Esophagus mucosa (tissue), 1 donor: ENCODE measurements at places on chromosomes 6 and 20. TPM values are rescaled to one million over a fixed set of nuclear protein-coding genes. Genes with fewer than 3 reads are reported as not detected.

DNA sequence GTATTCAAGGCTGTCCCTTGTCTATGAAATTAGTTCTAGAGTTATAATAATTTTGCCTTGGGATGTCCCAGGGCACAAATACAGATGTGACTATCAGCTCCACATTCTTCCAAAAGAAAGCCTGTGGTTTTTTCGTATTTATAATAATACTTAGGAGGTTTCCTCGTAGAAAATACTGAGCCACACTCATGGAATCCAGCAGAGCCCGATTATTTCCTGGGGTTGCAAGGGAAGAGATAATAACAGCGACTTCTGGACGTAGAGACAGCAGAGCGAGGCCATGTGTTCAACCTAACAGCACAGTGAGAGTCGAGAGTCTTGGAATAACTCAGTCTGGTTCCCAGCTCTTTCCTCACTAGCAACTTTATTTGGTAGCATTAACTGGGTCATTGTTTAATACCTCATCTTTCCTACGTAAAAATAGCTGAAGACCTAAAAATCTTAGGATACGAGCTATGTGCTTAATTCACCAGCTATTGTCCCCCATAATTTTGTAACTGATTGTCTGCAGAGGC is 21.2 kb downstream of the CD83 start:
- ATAC-seq, result no peak

WASF1 gene
- total RNA-seq, result 6.0 TPM

OR2J3 gene
- not detected for total RNA-seq

DNA sequence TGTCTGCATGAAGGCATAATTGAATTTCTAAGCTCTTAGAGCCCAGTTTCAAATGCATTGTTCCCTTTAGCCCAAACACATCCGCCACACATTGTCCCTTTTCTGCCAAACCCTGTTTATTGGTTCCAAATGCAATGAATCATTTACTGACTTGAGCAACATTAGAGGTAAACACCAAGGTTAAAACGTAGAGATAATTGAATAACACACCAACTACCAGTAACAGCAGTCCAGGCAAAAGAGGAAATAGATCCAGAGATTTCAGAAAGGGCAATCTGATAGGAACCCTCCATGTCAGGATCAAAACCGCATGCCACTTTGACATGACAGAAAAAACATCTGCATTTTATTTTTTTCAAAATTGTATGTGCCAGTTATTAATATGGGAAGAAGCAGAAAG is 114.8 kb downstream of the PKHD1 start:
- ATAC-seq, result no peak

FBXO30 gene
- 3.8 TPM for total RNA-seq

DNA sequence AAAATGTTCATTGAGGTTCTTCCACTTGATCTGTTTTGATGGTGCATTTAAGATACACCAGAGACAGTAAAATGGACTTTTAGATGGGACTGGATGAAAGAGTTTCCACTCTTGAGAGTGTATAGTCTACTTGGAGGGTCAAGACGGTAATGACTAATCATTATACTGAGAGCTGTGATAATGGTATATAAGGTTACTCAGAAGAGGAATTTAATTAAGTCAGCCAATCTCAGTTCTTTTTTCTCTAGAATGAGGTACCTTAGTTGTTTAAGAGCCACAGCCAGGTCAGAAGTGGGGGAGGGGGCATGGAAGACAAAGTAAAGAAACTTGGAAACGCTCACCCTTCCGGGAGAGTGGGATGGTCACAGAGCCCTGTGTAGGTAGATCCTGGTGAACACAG is 123.9 kb downstream of the MAP3K4 start:
- ATAC-seq, result no peak

STX11 gene
- 5.5 TPM for total RNA-seq

HDGFL1 gene
- total RNA-seq, result not detected

- no peak for ATAC-seq
These were observed 43.8 kb downstream of the ARFGEF2 start for GRCh38 chr20:48965189-48965910.

SUN5 gene
- not detected for total RNA-seq

DNA sequence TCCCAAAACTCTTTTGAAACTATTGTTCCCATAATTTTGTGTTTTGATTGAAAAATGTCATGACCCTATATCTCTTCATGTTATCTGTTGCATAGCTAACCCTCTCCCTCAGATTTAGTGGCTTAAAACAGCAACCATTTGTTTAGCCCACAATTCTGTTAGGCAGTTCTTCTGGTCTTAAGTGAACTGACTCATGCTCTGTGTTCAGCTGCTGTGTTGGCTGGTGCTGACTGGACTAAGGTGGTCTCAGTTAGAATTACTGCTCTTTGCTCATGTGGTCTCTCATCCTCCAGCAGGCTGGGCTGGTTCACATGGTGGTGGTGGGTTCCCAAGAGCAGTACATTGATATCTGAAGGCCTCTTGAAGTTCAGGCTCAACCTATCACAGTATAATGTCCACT is 80.8 kb downstream of the KHDC1L start:
- ATAC-seq, result no peak

DNA sequence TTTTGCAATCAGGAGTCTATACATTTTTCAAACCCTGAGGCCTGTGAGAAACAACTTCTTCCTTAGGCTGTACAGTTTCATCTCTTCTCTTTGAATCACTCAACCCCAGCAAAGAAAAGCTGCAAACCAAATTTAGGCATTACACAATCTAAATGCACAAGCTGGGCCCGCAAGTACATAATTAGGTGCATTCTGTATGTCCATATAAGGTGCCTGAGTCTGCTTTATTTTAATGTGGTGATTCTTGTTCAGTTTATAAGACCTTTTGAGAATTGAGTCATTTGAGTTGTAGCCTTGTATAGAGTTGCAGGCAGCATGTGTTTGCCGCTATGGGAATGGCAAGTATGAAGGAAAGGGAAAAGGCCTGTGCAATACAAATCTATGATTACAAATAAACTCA is 709.6 kb upstream of the MARCKS start:
- no peak for ATAC-seq

GRCh38 chr20:61886721-61887595 is 178.7 kb downstream of the TAF4 start:
- peak; percentile 36 for ATAC-seq

DNA sequence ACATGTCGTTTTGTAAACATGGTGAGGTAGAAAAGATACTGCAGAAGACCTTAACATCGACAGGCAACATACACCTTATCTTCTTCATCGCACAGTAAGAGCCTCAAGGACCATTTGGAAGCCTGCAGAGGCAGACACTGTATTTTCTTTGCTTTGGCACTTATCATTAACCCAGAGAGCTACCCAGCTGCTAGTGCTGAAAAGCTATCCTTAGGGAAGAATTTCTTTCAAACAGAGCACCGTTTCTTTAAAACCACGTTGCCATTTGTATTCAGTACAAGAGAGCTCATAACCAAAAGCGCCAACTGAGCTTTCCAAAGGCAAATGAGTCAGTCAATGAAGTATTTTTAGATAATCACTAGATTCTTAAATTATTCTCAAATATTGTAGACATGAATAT is 306.6 kb downstream of the EPM2A start:
- ATAC-seq, result no peak

- ATAC-seq, result no peak
These were observed 62.6 kb downstream of the FRK start for GRCh38 chr6:115997990-115998585.

DNA sequence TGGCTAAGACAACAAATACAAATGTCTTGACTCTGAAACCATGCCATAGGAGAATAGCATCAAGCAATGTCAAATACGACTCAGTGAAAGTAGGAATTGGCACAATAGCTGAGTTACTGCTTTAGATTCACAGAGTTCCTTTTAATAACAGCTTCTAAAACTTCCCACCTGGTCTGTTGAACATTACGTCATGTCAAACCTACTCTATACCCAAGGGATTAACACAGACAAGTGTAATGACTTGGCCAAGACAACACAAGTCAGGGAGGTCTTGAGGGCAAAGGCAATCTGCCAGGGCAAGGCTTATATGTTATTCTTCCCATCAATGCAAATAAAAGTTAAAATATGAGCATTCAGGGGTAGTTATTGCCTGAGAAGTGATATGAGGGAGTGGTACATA is 265.1 kb upstream of the PRDM1 start:
- ATAC-seq, result no peak

RSPO4 gene
- not detected for total RNA-seq

GRCh38 chr6:37495244-37495934 is 4.3 kb downstream of the CCDC167 start:
- ATAC-seq, result no peak

ATP6V1G2 gene
- total RNA-seq, result not detected

TBX18 gene
- total RNA-seq, result 1.6 TPM

DNA sequence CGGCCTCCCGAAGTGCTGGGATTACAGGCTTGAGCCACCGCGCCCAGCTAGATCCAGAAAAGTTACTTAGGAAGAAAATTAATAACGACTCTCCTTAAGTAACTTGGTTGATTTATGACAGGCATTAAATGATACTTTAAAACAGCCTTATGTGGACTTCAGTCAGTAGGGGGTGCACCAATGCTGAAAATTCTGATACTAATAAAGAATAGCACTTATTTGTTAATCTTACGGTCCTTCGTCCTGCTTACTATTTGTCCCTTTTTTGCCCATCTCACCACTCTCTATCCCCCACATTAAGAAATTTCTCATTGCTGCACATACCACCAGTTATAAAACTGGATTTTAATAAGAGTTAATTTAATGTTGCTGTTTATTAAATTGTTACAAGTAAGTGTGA is 12.7 kb upstream of the PRELID3B start:
- no peak for ATAC-seq

- ATAC-seq, result no peak
These were observed 958 bp downstream of the SERPINB1 start for GRCh38 chr6:2840749-2841061.

DNA sequence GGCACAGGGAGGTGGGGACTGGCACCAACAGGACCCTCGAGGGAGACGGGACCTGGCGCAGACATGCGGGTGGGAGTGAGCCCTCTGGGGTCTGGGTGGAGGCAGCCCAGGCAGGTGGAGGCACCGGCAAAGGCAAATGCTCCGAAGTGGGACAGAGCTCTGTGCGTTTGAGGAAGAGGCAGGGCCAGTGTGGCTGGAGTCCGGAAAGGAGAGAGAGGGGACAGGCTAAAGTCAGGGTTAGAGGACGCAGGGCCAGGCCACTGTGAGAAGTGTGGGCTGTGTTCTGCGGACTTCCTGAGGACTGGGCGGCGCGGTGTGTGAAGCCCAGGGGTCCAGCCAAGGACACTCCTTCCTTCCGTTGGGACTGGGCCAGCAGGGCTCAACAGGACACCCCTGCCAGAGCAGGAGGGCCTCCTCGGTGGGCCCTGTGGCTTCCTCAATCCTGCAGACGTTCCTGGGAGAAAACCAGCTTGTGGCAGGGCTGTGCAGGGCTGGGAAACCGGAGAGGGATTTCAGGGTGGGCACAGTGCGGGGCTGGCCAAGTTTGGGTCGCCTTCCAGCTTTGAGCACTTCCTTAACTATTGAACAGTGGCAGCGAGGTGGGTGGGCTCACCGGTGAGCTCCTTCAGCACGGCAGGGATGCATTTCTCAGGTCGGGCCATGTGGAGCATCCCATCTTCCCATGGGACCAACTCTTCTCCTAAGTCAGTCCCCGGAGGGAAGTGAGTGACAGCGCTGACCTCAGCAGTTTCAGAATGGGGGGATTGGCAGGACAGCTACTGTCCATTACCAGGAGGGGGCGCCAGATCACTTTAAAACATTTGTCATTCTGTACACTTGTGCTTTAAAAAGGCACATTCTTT is 22.5 kb downstream of the MOCS3 start:
- peak; percentile 10 for ATAC-seq

- ATAC-seq, result peak; percentile 87
These were observed 45.9 kb downstream of the RIPOR3 start for GRCh38 chr20:50645253-50646068.

KCNB1 gene
- 0.52 TPM for total RNA-seq

- peak; percentile 90 for ATAC-seq
These were observed at the start of gene BTN3A1 for GRCh38 chr6:26401987-26402658. Gene BTN3A1, plus strand, starts transcription at chr6:26402275. Its CDS starts 3,289 bp downstream, at chr6:26405564.

- ATAC-seq, result peak; percentile 38
These were observed 190.4 kb downstream of the OGFRL1 start for GRCh38 chr6:71478834-71479541.

DNA sequence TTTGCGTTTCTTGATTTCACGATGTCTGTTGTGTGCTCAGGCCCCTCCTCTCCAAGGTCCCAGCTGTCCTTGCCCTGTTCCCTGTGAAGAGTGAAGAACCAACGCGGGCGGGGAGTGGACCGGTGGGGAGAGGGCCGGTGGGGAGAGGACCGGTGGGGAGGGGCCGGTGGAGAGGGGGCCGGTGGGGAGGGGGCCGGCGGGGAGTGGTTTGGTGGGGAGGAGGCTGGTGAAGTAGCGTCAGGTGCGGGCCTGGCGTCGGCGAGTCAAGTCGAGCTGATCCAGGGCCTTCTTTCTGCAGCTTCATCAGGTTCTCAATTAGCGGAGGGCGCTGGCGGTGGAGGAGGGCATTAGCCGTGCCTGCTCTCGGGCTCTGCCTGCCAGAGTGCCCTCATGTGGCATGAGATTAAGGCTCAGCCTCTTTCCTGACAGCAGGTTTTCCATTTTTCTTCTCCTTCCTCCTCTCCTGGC is 21.2 kb upstream of the BHLHE23 start:
- no peak for ATAC-seq

SLC17A1 gene
- not detected for total RNA-seq

C4B gene
- 5.3 TPM for total RNA-seq

DNA sequence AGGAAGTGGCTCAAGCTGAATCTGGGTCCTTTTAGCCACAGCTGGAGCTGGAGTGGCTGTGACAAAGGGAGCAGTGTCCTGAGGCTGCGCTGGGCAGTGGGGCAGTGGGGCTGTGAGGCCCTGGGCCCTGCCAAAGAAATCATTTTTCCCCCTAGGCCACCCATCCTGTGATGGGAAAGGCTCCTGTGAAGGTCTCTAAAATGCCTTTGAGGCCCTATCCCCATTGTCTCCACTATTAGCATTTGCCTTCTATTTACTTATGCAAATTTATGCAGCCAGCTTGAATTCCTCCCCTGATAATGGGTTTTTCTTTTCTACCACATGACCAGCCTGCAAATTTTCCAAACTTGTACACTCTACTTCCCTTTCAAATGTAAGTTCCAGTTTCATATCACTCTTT is 539.2 kb downstream of the MEI4 start:
- no peak for ATAC-seq
